ENCODE measurements at places on chromosomes 12 and 14.

- no peak for DNase-seq
Measured at GRCh38 chr12:51951843-51952722, 584 bp downstream of the ACVR1B start.

DNA sequence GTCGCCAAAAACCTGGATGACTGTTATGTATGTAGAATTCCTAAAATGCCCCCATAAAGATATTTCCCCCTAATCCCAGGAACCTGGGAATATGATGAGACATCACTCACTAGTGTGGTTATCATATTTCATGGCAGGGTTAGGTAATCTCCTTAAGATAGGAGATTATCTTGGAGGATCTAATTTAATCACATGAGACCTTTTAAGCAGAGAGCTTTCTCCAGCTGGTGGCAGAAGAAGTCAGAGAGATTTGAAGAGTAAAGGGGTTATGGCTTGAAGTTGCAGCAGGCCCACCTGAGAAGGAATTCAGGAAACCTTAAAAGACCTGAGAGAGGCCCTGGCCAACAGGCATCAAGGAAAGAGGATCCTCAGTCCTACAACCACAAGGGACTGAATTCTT is 53.6 kb downstream of the DYRK2 start:
- no peak for DNase-seq

DNA sequence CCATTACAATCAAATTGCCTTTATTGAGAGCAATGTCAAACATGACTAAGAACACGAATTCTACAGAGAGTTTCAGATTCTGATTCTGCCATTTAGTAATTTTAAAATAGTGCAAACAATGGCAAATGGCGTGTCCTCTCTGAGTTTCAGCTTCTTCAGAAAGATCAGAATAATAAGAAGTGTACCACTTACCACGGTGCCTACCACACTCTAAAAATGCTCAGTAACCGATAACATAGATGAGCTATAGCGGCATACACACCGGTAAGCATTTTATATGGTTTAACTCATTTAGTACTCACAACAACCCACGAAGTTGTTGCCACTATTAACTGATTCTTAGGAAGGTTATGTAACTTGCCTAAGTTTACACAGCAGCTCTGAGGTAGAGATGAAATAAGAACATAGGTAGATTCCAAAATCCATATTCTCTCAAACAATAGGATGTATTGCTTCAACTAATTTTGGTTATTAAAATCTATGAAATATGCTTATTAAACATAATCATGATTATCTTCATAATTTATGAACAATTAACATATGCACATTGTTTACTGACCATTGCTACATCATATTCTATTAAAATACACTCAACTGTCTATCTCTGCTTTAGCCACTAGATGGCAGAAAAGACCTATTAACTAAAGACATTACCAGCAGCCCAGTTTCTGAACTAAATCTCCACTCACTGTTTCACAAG is 38.3 kb downstream of the SLC6A15 start:
- no peak for DNase-seq

DNA sequence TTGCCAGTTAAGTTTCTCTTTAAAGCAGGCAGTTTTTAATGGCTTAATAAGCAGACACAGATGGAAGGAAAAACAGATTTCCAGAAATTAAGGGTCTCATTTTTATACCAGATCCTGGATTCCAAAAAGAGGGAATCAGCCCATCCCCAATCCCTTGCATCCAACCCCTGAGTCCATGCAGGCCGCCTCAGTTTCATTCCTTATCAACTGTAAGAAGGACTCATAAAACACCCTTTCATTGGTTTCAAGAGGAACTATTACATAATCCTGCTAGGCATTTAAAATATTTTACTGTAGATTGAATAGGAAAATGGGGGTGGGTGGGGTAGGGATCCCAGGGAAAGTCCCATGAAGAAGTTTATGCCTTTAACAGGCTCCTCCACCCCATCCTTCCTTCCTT is 9.4 kb downstream of the CCDC184 start:
- no peak for DNase-seq

GRCh38 chr12:124296295-124296915 is 1.5 kb downstream of the RFLNA start:
- peak; percentile 24 for DNase-seq

DNA sequence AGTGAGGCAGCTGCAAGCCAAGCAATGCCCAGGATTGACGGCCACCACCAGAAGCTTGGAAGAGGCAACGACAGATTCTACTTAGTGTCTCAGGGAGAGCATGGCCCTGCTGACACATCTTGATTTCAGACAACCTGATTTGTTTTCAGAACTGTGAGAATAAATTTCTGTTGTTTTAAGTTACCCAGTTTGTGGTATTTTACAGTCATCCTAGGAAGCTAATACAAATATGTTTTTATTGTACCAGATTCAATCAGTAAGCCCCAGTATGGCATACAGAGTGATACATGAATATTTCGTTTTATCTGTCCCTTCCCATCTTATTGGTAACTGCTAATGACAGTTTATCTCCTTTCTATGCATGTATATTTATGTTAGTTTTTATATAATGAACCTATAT is 62.3 kb downstream of the SAMD4A start:
- DNase-seq: no peak

DNA sequence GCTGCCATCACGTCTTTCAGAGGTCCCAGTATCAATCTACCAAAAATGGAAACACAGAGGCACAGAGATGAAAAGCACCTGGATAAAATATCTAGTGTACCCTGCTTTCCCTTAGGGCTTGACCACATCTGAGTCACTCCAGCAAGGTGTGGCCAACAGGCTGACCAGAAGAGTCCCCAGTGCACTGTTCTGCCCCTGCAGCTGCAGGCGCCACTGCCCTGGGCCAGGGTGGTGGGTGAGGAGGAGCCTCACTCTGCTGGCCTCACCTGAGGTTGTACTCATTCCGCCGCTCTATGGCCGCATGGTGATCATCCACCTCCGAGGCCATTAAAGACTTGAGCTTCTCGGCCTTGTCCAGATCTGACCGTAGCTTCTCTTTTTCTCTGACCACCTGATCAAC is 60.4 kb downstream of the NIN start:
- DNase-seq: no peak

- DNase-seq: no peak
Measured at GRCh38 chr12:728781-729180, 23.6 kb upstream of the WNK1 start.

DNA sequence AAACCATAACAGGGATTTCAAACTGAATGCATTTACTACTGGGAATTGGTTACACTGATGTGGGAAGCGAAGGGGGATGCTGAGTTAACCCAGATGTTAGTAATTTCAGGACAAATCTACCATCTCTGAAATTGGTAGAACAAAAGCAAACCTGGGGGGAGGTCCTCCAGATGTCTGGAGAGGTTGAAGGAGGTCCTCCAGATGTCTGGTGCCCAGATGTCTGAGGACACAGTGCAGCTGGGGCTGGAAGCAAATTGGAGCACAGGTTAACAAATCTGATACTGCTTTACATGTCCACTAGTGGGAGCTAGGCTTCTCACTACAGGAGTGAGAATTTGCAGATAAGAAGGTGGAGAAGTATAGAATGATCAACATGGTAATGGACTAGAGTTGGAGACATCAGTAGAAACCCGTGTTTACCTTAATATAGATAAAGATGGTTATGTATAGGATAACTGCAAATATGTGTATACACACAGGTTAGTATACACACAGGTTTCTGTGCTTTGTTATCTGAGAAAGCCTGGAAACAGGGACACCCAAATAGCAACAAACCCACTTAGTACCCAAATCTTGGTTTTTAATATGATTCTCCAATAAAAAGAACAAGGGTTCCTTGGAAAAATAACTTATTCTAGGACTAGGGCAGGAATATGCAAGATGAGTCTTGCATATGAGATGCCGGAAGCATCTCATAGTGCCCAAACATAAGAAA is 162.5 kb downstream of the C12orf50 start:
- DNase-seq: no peak

GRCh38 chr14:105857826-105858675 is 331.7 kb downstream of the TMEM121 start:
- no peak for DNase-seq

DNA sequence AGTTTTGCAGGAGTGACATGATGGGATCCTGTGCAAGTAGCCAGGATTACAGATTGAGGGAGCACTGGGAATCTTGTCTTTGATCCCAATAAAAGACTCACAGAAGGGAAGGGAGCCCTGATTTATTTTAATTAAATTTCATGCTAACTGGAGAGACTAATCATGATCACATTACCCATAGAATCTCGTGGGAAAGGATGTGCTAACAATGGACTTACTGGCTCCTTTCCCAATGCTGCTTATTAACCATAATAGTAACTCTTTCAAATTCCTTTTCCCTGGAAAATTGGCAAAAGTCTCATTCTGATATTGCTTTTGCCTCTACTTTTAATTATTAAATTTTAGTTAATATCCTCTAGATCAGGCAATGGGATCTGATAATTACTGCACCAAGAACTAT is 174.8 kb upstream of the AVPR1A start:
- DNase-seq: no peak

- no peak for DNase-seq
Measured at GRCh38 chr14:105905456-105905855, 379.1 kb downstream of the TMEM121 start.
